ENCODE measurements at places on chromosomes 2 and 18.

- no peak for DNase-seq
Measured at GRCh38 chr2:170145191-170145590, 32.8 kb upstream of the MYO3B start.

GRCh38 chr18:62827397-62827796 lies 112.1 kb downstream of the PHLPP1 start:
- DNase-seq = no peak

- DNase-seq = no peak
Measured at GRCh38 chr2:214839464-214839863, 30.0 kb upstream of the BARD1 start.

GRCh38 chr2:185674232-185674631 lies 64.4 kb upstream of the FSIP2 start:
- DNase-seq = no peak

DNA sequence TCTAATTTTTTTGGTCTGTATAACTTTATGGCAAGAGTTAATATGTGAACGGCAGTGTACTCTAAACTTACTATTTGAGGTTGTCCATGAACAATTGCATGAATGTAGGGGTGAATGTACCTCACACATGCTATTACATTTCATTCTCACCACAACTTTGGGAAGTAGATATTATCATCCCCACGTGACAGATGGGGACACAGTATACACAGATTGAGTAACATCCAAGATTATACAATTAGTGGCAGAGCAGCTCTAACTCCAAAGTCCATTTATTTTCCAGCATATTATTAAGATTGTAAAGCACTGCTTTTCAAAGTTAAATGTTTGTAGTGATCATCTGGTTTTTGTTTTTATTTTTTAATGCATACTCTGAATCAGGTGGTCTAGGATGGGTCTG lies 622.1 kb upstream of the ZEB2 start:
- DNase-seq = no peak

GRCh38 chr18:7548721-7549120 lies 18.4 kb upstream of the PTPRM start:
- DNase-seq = no peak

GRCh38 chr2:237697586-237698357 lies 70.4 kb downstream of the LRRFIP1 start:
- DNase-seq = no peak

- no peak for DNase-seq
Measured at GRCh38 chr2:2662037-2662846, 331.2 kb upstream of the MYT1L start.

All from activated CD4-positive, alpha-beta memory T cell treated with anti-CD3 and anti-CD28 coated beads, Interleukin-2, amount 10 ng/mL, durations not matched to agents 7 days and 5 days (primary cell).